ENCODE measurements at places on chromosomes 1 and 21. TPM values are rescaled to one million over a fixed set of nuclear protein-coding genes. Genes with fewer than 3 reads are reported as not detected.

- DNase-seq = peak; percentile 23
Observed at GRCh38 chr1:248905662-248906008, 400 bp upstream of the PGBD2 start.

PYHIN1 gene
- total RNA-seq = not detected

CAPN2 gene
- 223 TPM for total RNA-seq

AADACL3 gene
- total RNA-seq = not detected

GRCh38 chr21:29499229-29499628, 200.5 kb downstream of the BACH1 start:
- DNase-seq = no peak

GRCh38 chr1:85224734-85225623, 24.2 kb upstream of the SYDE2 start:
- DNase-seq = no peak

- DNase-seq = no peak
Observed at GRCh38 chr1:119924948-119925898, 28.9 kb upstream of the ADAM30 start.

FLG2 gene
- total RNA-seq = not detected

DNA sequence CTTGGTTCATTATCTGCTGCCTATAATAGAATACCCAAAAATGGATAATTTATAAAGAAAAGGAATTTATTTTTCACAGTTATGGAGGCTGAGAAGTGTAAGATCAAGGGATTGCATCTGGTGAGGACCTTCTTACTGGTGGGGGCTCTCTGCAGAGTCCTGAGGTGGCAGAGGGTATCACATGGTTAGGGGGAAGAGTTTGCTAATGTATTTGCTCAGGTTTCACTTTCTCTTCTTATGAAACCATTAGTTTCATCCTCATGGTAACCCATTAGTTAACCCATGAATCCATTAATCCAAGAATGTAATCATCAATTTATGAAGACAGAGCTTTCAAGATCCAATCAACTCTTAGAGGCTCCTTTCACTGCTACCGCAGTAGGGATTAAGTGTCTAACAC, 120.6 kb downstream of the DNM3 start:
- DNase-seq = no peak

TRIM45 gene
- total RNA-seq = 0.76 TPM

DNA sequence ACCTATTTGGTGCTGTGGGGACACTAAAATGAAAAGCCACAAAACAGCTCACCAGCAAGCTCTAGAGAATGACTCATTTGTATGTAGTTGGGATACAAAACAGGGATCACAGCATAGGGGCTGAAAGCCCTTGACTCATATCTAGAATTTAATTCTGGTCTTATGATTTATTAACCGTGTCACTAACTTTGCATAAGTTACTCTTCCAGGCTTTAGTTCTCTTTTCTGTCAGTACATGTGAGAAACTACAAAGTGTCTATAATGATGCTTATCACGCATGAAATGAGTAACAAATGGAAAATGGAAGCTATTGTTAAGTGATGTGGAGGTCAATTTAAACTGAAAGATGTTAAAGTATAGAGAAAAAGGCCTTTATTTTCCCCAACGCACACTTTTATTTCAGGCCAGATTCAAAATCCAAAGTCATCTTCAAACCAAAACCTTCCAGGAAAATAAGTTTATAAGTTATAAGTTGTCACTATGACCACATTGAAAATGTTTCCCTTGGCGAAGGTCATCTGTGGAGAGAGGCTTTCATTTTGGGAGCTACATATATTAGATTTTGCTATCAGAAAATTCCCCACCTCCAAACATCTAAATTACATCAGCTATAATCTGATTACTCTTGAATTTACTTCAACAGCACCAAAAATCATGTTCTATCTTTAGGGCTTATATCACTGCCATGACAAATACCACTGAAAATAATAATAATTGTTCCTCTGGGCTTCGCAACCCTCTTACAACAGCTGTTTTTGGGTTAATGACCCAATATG, 430.5 kb downstream of the MRPL39 start:
- DNase-seq = no peak

NIBAN1 gene
- total RNA-seq = 34.8 TPM

DNAJC6 gene
- total RNA-seq = 4.2 TPM

DNA sequence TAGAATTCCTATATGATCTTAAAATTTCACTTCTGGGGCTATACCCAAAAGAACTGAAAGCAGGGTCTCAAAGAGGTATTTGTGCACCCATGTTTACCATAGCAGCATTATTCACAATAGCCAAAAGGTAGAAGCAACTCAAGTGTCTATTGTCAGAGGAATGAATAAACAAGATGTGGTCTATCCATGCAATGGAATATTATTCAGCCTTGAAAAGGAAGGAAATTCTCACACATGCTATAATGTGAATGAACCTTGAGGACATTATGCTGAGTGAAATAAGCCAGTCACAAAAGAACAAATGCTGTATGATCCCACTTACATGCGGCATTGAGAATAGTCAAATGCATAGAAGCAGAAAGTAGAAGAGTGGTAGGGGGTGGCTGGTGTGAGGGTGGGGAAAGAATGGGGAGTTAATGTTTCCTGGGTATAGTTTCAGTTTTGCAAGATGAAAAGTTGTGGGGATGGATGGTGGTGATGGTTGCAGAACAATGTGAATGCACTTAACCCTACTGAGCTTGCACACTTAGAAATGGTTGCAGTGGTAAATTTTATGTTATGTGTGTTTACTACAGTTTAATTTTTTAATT, 122.4 kb downstream of the TOMM20 start:
- DNase-seq = no peak

DNA sequence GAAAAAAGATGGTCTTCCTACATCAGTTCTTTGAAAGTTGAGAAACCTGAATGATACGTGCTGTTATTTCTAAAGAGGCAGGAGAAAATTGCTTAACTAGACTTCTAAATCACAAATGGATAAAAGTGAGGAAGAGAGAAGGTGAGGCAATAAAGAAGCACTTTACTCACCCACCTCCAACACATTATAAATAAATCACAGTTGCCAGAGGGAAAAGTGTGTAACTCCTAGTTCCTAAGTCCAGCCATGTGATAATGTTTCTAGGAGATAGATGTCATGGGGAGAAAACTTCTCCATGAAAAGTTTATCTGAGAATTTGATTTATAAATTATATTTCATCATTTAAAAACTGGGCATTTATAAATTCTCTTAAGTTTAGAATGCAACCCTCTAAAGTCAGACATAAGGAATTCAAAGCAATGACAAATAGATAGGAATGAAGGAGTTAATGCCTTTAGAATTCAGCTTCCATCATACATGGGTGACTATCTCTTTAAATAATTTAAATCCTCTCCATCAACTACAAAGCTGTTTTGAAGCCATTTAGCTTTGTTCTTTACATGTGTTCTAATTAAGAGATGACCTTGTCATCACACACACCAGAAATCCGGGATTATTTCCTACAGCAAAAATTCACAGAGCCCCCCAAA, 60.0 kb downstream of the NRIP1 start:
- peak; percentile 67 for DNase-seq

DNA sequence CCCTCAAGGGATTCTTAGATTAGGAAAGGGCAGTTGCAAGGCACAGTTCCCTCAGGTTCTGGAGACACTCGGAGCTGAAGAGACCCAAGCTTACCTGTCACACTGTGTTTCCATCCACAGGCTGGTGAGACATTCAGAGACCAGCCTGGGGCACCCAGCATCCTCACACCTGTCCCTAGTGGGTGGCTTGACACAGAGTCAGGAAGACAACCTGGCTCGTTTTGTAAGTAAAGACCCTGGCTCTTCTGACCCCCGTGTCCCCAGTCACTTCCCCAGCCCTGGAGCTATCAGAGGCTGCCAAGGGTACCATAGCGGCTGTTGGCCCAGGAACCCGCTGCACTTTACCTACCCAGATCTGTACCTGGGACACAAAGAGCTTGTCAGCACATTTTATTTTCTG, 409.8 kb downstream of the MATN1 start:
- no peak for DNase-seq

- DNase-seq = no peak
Observed at GRCh38 chr1:213817156-213817555, 170.6 kb upstream of the PROX1 start.

DNA sequence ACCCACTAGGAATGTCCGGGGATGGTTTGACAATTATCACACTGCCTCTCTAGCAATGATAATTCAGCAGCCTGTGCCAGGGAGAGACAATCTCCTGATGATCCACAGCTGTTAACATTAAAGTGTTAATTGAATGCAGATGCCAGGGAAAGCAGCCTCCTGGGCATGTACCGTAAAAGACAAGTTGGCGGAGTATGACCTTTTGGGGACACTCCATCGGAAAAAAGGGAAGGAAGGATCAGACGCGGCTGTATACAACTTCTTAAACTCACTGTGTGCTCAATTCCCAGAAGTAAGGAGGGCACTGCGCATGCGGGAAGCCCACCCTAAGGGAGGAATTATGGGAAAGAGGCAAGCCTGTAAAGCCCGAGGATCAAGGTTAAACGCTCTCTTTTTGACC, 62.6 kb downstream of the MAP3K7CL start:
- peak; percentile 51 for DNase-seq

C1orf210 gene
- not detected for total RNA-seq

DNA sequence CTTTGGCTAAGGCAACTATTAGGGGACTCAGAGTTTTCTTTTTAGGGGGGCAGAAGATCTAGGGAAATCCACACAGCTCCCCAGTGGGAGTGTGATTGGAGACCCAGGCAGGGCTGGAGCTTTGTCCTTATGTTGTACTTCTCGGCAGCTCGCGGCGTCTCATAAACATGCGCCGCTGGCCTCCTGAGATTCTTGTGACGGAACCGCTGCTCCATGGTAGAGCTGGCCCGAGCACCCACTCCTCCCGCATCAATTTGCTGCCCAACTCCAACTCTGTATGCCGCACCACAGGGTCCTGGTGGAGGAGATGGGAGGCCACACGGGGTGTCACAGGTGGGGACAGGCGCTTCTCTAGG, 143.9 kb downstream of the GALNT2 start:
- no peak for DNase-seq

DNA sequence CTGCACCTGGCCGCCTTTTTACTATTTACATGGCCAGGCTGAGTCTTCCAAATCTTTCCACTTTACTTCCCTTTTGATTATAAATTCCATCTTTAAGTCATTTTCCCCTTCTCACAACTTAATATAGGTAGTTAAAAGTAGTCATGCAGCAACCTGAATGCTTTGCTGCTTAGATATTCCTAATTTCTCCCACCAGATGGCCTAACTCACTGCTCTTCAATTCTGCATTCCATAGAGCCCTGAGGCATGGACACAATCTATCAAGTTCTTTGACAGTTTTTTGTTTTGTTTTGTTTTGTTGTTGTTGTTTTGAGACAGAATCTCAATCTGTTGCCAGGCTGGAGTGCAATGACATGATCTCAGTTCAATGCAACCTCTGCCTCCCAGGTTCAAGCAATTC, 21.7 kb upstream of the FAAH start:
- DNase-seq = no peak

GJA9 gene
- not detected for total RNA-seq

DNA sequence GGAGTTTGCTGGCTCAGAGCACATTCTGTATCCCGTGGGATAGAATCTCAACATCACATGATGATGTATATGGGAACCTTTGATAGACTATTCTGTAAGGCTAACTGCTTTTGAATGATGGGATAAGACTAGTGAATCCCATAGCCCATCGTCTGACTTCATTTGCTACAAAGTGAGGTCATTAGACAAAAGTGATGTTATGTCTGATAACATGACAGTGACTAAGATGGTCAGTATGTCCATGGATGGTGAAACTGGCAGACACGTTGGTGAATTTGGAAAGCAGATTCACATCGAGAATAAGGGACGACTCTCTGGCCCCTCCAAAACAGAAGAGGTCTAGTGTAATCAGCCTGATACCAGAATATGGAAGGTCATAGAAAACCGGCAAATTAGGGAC, 108.4 kb downstream of the HHAT start:
- DNase-seq = no peak

- DNase-seq = peak; percentile 14
Observed at GRCh38 chr1:231279081-231279480, 38.1 kb downstream of the GNPAT start.

DNA sequence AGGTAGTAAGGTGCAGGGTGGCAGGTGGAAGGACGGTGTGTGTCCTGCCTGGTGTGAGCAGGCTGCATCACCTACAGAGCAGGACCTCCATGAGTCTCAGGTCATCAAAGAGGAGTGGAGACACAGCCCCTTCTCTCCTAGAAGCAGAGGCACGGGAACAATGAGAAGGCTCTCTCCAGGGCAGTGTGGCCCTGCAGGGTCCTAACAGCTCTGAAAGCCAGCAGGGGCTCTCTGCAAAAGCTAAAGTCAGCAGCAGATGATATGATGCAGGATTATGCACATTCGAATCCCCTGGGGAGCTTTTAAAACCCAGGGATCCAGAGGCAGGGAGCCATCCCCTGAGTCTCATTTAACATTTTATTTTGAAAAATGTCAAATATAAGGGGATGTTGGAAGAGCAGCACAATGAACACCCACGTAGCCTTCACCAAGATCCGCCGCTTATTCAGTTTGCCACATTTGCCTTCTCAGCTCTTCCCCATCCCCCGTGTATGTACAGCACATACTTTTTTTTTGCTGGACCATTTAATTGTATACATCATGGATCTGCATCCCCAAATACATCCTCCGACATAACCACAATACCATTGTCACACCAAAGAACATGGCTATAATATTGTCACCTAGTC, 88.1 kb downstream of the CNIH3 start:
- DNase-seq = no peak
